SW 1271 (cell line): ENCODE measurements at places on chromosomes 1 and 21.

DNA sequence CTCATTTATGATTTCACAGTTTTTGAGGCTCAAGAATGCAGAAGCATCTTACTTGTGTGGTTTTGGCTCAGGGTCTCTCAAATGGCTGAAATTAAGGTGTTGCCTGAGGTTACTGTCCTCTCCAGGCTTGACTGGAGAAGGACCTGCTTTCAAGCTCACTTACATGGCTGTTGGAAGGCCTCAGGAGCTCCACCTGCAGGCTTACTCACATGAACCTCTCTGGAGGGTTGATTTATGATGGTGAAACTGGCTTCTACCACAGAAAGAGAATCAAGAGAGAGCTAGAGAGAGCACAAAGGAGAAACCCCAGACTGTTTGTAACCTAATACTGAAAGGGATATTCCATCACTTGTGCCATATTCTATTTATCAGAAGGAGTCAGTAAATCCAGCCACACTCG, 6.2 kb upstream of the KCNK2 start:
- peak; percentile 5 for DNase-seq

DNA sequence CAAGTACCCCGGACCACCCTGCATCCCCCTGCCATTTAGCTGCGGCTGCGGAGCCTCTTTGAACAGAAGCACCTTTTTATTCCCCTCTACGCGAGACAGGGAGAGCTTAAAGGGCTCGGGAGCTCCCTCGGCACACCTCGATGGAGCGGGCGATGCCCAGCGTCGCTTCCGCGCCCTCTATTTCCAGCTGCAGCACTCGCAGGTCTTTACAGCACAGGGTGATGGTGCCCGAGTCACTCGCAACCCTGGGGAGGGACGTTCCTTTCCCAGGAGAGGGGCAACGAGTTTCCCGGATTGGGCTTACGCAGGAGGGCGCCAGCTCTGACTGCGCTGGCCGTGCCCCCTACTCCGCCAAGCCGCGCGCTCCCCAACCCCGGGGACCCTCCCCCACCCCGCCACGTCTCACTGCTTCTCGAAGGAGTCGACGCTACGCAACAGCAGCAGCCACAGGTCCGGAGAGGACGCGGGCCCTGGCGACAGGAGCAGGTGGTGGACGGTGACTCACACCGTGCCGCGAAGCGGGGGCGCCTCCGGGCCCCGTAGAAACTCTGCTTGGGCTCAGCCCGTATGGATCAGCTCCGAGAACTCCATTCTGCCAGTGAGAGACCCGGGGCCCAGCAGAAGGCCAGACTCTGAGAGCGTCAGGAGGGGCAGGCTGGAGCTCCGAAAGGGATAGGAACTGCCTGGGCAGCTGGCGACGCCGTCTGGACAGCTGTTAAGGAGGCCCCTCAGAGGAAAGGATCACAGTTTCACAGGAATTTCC, 5.8 kb upstream of the FAM167B start:
- DNase-seq: peak; percentile 13

DNA sequence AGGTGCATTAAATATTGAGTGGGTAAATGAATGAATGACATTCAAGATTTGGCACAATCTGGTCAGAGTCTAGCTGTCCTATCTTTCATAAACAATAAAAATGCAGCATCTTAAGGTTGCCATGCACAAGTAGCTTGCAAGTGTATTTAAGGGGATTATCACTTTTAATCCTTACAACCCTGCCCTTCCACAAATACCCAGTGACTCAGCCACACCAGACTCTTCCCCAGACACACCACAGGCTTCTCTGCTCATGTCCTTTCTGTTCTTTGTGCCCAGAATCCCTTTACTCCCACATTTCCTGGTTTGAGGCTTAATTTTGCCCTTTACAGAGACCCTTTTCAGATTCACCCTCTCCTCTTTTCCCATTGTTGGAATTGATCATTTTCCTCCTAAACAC, 59.8 kb downstream of the KIRREL1 start:
- no peak for DNase-seq

- DNase-seq: peak; percentile 5
Observed at GRCh38 chr21:45366931-45367401, 38.0 kb upstream of the COL18A1 start.

GRCh38 chr1:150121236-150121862, 28.4 kb upstream of the PLEKHO1 start:
- DNase-seq: no peak

GRCh38 chr1:19206947-19207346, 3.1 kb downstream of the UBR4 start:
- DNase-seq: no peak

- DNase-seq: no peak
Observed at GRCh38 chr1:75611014-75611413, at the start of gene SLC44A5. Gene SLC44A5 (minus strand): TSS chr1:75611114. CDS start chr1:75541447, 69,667 bp downstream.

- peak; percentile 8 for DNase-seq
Observed at GRCh38 chr1:216221260-216221700, 202.0 kb downstream of the USH2A start.

DNA sequence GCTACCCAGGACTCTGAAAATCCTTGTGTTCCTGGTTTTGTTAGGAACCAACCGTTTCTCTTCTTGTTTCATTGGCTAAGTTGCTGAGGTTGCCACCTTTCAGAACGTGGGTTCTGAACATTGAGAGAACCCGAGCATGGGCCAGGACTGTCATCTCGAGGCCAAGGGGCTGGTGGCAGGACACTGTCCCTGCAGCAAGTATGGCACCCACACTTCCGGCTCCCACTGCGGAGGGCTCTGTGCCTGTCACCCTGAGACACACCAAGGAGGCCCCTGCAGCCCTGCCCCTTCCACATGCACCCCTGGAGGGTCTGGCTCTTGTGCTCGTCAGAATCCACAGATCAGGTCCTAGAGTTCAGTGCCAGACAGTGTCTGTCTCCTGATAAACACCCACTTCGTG, 39.1 kb upstream of the LRRC3 start:
- DNase-seq: no peak

DNA sequence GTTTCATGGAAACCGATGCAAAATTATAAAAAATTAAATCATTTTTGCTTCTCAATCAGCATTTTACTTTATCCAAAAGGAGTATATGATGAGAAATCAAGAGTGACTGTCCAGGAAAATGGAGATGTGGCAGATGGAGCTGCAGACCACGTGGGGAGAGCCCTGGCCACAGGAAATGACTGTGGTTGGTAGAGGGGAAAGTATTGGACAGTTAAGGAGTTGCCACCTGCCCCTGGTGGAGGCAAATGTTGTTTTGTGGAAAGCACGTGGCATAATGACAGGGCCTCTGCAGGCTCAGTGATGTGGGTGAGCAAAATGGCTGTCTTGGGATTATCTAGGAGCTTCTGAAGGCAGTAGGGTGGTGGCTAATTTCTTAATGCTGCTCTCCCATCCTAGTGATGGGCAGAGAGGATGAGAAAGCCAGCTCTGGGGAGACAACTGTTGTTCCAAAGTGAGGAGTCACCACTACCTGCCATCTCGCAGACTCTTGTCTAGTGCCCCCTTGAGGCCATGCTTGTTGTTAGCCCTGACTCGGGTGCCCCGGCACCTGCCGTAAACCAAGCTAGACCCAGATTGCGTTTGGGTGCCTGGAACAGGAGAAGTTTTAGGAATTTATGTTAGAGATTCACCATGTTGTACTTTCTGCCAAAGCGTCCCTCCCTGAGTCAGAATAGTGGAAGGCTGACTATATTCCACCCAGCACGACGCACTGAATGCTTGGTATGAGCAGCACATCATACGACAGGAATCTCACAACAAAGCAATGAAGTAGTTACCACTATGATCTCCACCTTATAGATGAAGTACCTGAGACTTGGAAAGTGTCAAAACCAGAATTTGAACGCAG, 144.0 kb downstream of the ROR1 start:
- DNase-seq: no peak

DNA sequence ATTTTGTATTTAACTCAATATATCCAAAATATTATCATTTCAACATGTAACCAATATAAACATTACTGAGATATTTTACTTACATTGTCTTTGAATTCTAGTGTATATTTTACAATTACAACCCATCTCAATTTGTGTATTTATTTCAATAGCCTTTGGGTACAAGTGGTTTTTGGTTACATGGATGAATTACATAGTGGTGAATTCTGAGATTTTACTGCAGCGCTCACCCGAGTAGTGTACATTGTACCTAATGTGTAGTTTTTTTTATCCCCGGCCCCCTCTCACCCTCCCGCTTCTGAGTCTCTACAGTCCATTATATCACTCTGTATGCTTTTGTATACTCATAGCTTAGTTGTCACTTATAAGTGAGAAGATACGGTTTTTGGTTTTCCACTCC, 117.0 kb upstream of the GALNT2 start:
- no peak for DNase-seq

DNA sequence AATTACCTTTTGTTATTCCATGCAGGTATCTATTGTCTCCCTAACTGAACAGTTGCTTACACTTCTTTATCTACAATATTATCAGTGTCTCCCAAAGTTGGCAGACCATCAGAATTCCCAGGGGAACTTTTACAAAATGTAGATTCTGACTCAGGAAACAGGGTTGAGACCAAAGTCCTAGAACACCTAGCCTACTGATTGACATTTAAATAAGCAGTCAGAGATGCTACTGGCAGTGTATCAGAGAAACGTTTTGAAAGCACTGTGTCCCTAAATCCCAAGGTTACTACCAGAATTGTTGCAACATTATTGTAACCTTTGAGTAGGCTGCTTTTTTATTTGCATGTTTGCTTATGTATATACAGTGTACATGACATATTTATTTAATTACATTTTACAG, 1.8 kb upstream of the F5 start:
- no peak for DNase-seq

- DNase-seq: no peak
Observed at GRCh38 chr1:74933500-74933899, 200.5 kb downstream of the TYW3 start.

DNA sequence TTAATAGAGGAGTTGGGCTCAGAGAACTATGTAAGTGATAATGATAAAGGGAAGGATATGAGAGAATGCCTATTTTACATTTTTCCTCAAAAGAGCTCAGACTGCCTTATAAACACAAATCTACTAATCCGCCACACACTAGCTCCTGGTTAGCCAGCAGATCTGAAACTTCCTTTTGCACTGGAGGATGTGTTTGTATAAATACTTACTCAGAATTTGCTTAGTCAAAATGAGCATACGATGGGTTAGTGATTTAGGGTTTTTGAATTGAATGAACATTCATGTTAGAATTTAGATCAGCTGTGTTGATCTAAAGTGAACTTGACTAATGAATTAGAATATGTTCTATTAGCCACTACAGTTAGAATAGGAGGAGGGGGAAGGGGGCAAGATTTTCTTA, 9.1 kb upstream of the IER5 start:
- no peak for DNase-seq

- DNase-seq: no peak
Observed at GRCh38 chr1:119814288-119814687, 3.0 kb upstream of the REG4 start.

DNA sequence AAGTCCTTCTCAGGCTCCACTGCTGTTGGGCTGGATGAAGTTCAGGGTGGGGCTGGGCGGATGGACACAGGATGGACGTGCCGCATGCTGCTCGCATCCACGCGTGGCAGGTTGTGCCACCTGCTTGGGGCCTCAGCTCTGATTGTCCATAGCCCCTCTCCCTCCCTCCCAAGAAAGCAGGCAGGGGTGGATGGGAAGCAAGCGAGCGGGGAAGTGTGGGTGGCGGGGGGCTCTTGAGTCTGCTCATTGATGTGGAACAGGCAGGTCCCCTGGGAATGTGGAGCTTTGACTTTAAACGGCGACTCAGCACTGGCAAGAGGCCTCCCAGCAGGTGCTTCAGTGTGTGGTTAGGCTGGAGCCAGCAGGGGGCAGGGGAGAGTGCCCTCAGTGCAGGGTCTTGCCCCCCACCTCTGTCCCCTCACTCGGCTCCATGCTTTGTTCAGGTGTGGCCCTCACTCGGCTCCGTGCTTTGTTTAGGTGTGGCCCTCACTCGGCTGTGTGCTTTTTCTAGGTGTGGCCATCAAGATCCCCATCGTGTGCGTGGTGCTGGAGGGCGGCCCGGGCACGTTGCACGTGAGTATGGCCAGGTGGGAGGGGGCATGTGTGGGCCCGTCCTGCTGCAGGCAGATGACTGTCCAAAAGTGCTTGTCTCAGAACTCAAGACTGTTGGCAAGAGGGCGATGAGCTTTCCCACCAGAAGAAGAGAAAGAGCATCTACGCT, 23.9 kb downstream of the TRPM2 start:
- no peak for DNase-seq

DNA sequence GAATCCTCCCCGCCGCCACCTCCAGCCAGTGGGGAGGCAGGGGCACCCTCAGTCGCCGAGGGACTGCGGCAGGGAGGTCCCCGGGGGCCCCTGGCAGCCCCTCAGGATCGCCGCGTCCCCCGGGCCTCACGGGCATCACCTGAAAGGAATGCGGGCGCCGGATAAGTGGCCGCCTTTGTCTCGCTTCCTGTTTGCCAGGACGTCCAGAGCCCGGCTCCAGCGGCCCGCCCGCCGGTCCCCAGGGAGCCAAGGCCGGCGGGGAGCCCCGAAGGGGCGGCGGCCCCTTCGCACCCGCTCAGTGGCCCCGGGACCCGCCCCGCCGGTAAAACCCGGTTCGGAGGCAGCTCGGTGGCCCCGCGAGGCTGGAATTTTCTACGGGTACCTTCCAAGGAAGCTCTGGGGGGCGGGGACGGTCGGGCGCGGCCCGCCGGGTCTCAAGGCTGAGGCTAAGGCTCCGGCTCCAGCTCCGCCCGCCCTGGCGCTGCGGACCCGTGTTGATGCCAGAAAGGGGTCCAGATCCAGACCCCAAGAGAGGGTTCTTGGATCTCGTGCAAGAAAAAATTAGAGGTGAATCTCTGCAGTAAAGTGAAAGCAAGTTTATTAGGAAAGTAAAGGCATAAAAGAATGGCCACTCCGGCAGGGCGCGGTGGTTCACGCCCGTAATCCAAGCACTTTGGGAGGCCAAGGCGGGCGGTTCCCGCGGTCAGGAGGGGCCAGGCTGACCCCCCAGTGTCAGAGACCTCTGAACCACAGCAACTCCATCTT, 12.6 kb downstream of the TINAGL1 start:
- DNase-seq: no peak

DNA sequence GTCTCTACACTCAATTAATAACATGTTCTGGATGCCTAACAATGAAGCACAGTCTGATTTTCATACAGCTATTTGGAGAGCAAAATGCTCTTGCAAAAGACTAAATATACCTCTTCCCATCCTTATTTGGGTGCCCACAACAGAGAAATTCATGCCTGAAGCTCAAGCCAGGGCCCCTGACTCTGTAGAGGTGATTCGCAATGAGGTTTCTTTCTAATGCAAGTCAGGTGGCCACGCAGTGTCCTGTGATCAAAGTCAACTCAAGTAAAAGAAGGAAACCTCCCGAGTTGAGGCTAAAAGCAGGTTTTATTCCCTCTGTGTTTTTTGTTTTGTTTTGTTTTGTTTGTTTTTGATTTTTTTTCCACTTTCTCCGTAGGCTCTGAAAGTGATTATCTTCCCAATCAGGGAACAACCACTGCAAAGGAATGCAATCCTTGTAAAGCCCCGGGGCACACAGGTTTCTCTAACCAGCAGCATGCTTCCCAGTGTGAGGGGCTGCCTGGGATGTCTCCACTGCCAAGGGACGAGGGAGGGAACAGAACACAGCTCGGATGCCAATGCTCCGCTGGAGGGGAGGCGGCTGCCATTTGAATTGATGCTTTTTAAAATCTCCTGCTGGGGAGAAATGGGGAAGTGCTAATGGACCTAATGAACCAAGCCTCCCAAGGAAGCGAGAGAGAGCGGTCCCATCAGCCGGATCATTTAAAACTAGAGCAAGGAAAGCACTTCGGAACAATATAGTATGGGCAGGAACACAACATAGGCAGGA, 73.8 kb upstream of the SSX2IP start:
- DNase-seq: no peak

GRCh38 chr21:41808094-41808493, 41.2 kb upstream of the RIPK4 start:
- no peak for DNase-seq
